Left ventricle myocardium inferior (tissue), 1 donor: ENCODE measurements at places on chromosomes 11 and 22.

DNA sequence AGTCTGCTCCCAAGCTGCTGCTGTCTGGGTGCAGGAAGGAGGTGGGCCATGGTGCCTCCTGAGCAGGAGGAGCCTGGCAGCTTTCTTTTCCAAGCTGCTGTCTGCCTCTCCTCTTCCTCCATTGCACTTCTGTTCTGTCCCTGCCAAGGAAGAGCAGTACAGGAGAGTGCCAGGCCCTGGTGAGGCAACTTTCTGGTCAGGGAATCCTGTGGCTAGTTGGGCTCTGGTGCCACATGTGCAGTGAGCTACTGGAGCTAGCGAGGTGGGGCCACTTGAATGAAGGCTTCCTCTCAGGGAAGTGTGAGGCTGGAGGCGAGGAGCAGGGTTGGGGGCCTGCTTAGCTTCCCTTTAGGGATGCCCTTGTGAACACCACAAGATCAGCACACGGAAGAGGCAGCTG lies 90.0 kb downstream of the TSPAN18 start:
- no peak for DNase-seq

DNA sequence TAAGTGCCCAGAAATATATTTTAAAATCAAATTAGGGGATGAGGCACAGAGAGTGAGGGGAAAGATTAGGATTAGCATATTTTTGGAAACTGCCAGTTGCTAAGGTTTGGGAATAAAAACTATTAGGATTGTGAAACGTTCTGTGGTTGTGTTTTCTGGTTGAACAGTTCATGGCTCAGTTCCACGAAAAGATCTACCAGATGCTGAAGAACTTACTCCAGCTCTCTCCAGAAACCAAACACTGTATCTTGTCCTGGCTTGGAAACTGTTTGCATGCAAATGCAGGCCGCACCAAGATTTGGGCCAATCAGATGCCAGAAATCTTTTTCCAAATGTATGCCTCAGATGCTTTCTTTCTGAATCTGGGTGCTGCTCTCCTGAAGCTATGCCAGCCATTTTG lies 15.3 kb downstream of the UBE4A start:
- DNase-seq = no peak

- no peak for DNase-seq
Measured at GRCh38 chr11:64356498-64357411, 2.2 kb upstream of the RPS6KA4 start.

GRCh38 chr11:106917973-106918372 lies 100.3 kb downstream of the GUCY1A2 start:
- no peak for DNase-seq

- no peak for DNase-seq
Measured at GRCh38 chr11:119686177-119686882, 42.7 kb downstream of the NECTIN1 start.

GRCh38 chr22:22179858-22180257 lies 64.7 kb upstream of the VPREB1 start:
- no peak for DNase-seq
